ENCODE measurements at places on chromosomes 6 and 20.

DNA sequence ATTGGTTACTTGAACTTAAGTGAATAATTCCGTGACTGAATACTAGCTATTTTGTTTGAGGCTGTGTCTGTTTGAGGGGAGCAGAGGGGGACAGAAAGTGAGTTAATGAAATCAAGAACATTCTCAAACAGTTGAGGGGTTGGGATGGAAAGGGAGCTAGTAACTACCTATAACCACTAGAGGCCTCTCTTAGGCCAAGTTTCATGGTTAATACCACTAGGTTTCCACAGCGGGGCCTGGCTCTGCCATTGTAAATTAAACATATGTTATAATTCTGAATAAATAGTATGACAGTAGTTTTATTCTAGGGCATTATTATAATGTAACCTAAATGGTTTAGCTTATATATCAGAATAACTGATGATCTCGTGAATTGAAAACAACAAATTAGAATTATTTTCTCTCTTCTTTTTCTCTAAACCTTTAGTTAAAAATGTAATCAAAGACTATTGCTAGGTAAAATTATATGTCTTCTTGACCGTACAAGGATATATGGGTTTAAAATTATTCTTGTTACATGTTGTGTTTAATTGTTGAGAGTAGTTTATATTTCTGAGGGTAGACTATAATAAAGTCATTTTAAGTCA is 108.1 kb downstream of the BCKDHB start:
- DNase-seq, result peak; percentile 6

DNA sequence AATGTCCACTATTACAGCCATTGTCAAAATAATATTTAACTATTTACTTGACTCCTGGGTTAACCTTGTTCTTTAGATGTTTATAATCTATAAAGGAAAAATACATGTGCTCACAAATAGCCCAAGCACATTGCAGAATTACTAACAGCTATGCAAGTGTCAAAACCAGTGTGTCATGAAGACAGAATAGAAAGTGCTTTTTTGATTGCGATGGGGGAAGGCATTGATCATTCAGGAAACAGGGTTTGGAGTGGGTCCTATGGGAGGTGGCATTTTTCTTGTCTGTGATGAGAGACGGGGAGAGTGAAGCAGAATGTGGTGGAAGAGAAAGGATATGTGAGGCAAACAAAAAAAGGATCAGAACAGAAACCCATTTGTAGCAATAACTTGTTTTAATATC is 1.0 kb upstream of the AGPAT4 start:
- DNase-seq, result no peak

DNA sequence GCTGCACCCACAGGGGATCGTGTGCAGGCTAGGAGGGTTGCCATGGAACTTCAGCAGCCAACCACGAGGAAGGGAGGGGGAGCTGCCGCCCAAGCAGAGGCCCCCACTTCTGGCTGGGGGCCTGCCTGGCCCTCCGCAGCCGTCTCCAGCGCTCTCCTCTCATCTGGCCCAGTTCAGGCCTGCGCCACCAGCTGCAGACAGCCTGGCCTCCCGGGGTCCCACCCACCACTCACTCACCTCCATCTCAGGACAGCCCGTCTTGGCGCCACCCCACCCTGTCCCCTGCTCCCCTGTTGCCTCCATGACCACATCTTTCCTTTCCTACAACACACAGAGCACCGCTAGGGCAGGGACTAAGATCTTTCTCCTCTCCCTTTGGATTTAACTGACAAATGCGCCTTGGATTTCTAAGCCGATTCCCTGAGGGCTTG is 98.7 kb downstream of the ANKRD60 start:
- DNase-seq, result no peak

DNA sequence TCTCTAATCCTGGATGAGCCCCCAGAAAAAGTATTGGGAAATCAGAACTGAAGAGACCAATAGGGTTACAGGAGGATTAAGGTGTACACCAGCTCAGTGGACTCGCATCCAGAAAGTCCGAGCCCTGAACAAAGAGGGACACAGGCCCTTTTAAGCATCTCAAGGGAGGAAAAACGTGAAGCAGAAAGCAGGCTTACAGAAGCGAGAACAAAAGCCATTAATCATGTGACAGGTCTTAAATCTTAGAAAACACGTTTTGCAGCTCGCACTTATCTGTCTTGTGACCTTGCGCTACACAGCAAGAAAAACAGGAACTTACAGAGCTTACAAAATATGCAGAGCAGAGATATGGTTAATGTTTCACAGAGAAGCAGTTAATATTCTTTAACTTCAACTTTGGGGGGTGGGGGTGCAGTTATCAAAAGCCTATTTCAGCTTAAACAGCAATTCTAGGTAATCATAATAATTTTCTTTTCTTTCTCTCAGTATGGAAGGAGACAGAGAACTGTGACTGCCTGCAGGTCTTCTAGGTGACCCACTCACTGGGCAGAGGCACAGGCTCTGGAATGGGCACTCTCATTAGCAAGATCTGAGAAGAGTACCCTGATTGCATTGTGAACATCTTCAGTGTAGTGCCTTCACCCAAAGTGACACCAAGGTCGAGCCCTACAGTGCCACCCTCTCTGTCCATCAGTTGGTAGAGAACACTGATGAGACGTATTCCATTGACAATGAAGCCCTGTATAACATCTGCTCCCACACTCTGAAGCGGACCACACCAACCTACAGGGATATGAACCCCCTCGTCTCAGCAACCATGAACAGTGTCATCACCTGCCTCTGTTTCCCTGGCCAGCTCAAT is 65.0 kb upstream of the MOCS1 start:
- DNase-seq, result no peak
